ENCODE measurements at places on chromosomes 3 and 15. TPM values are rescaled to one million over a fixed set of nuclear protein-coding genes. Genes with fewer than 3 reads are reported as not detected.

DNA sequence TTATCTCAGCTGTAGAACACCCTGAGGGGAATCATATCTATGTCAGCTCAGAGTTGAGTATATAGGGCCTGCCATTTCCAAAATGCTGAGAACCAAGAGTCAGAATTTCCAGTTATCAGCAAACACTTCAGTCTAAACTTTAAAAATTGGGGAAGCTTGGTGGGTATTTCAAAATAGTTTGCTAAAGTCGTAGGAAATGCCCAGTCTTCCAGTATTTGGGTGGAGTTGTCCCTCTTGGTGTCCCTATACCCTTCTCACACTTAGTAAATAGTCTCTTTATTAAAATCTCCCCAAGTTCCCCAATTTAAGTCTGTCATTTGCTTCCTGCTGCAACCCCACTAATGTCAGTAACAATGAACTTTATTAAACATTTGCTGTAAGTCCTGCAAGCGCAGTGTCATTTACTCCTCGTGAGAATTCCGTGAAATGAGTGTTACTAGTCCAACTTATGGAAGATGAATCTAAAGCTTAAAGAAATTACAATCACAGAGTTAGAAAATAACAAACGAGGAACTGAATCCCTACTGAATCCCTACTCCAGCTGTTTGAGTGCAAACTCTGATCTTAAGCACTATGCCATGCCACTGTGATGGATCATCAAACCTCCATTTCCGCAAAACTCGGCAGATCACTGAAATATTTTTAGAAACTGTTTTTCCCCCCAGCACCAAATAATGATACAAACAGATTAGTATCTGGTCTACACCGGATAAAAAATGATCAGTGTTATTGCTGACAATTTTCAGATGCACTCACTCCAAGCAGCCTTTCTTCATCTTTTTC, 341.7 kb upstream of the PROK2 start:
- H3K4me1 ChIP-seq, result peaks cover 19% of the 10 kb centered on the region
- no peak overlapping the region for H3K27ac ChIP-seq
- no peaks in the 10 kb centered on the region for H3K36me3 ChIP-seq

DNA sequence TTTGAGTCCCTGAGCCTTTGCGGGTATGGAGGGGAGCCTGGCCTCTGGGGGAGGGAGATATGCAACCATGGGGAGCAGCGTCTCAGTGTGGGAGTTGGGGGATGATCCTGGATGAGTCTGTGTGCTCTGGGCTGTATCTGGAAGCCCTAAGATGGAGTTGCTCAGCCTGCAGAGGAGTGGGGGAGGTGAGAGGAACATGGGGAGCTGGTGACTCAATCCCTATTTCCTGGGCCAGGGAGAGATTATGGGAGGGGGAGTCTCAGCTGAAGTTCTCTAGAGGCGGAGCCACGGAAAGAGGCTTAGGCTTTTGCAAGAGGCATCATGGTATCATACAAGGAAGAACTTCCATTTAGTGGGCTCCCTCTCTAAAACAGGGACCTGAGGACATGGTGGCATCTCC, 59.5 kb upstream of the TMEM115 start:
- H3K27ac ChIP-seq, result no peak overlapping the region
- no peaks in the 10 kb centered on the region for H3K4me1 ChIP-seq
- H3K36me3 ChIP-seq, result no peaks in the 10 kb centered on the region
- H3K27me3 ChIP-seq, result no peaks in the 10 kb centered on the region
- no peak for DNase-seq
- no peak overlapping the region for H3K4me3 ChIP-seq

- DNase-seq, result no peak
- H3K4me3 ChIP-seq, result no peak overlapping the region
- H3K27ac ChIP-seq, result no peak overlapping the region
- no peaks in the 10 kb centered on the region for H3K36me3 ChIP-seq
- no peaks in the 10 kb centered on the region for H3K27me3 ChIP-seq
These were observed 267.3 kb downstream of the LPP start for GRCh38 chr3:188421151-188421821.

DNA sequence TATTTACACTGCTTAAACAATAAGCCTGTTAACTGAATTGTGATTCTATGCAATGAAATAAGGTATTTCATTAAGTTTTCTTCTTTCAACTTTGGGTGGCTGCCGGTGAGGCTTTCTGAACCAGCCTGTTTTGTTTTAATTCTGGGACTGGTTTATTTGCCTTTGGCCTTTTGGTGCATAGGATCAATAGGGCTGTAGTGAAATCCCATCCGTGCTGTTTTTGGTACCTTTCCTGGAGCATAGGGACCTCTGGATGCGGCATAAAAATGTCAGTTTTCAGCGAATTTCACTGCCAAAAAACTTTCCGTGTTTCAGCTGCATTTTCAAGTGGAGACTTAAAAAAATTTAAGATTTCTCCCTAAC, 514 bp downstream of the PLS1 start:
- no peak for DNase-seq
- H3K4me1 ChIP-seq, result no peaks in the 10 kb centered on the region
- H3K4me3 ChIP-seq, result peak overlapping the region; percentile 56
- H3K27me3 ChIP-seq, result no peaks in the 10 kb centered on the region
- no peak overlapping the region for H3K27ac ChIP-seq

- H3K27ac ChIP-seq, result no peak overlapping the region
- H3K27me3 ChIP-seq, result no peaks in the 10 kb centered on the region
- no peak overlapping the region for H3K4me3 ChIP-seq
- DNase-seq, result no peak
These were observed 127.6 kb upstream of the ACP3 start for GRCh38 chr3:132189601-132190000.

DNA sequence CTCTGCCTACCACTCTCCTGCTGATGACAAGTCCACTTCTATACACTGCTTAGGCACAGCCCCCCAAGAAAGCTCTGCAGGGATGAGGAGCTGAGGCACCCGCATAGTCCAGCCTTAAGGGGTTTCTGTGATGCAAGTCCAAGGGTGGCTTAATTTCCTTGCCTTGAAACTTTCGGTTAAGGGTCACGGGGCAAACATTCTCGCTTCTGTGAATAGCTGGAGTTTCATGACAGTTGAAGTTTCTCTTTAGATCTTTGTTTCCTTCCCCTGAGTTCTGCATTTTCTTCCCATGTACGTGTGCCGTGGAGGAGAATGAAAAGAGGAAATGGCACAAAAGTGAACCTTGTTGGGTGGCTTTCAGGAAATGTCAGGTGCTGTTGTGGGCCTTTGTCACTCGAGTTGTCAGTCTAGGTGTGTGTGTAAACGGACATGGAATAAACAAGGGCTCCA, 7.0 kb downstream of the GPR160 start:
- H3K4me3 ChIP-seq, result no peak overlapping the region
- no peak overlapping the region for H3K27ac ChIP-seq
- DNase-seq, result no peak
- no peaks in the 10 kb centered on the region for H3K36me3 ChIP-seq

CAMP gene
- 0.90 TPM for total RNA-seq

CCR9 gene
- total RNA-seq, result not detected

GOLGA8G gene
- not detected for total RNA-seq
